ENCODE measurements at places on chromosomes 12 and 14. TPM values are rescaled to one million over a fixed set of nuclear protein-coding genes. Genes with fewer than 3 reads are reported as not detected.
A peak's percentile ranks its signal among the peaks of the same experiment; 100 is the strongest.

Gene PTPRB
- 3.8 TPM for polyA plus RNA-seq

DNA sequence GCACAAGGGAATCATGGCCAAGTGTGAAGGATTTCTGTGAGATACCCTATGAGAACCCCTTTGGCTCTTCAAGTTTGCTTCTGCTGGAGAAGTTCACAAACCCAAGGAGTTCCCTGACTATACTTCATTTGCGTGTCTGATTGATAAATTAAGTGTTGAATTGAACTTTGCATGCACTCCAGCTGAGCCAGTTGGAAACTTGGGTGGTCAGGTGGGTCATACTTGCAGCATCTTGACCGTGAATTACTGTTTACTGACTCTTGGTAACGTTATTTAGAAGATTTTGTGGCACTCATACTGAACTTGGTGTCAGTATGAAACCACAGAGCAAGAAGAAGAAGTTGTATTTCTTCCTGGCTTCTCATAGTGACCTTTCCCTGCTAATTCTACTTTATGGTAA lies 77.5 kb downstream of the TGFB3 start:
- no peak overlapping the region for H3K4me3 ChIP-seq
- no peak for DNase-seq
- peaks cover 4% of the 10 kb centered on the region for H3K4me1 ChIP-seq
- no peak overlapping the region for H3K27ac ChIP-seq

GRCh38 chr14:99684410-99684934 lies 374 bp downstream of the CYP46A1 start:
- H3K27ac ChIP-seq = no peak overlapping the region
- peaks cover 10% of the 10 kb centered on the region for H3K27me3 ChIP-seq
- peaks cover 3% of the 10 kb centered on the region for H3K4me1 ChIP-seq
- H3K4me3 ChIP-seq = peak overlapping the region; percentile 70
- DNase-seq = no peak
- no peaks in the 10 kb centered on the region for H3K36me3 ChIP-seq

Gene NELL2
- polyA plus RNA-seq = not detected

Gene FERMT2
- polyA plus RNA-seq = 126 TPM

Gene ZBTB1
- 37.5 TPM for polyA plus RNA-seq

Gene ISM2
- not detected for polyA plus RNA-seq

DNA sequence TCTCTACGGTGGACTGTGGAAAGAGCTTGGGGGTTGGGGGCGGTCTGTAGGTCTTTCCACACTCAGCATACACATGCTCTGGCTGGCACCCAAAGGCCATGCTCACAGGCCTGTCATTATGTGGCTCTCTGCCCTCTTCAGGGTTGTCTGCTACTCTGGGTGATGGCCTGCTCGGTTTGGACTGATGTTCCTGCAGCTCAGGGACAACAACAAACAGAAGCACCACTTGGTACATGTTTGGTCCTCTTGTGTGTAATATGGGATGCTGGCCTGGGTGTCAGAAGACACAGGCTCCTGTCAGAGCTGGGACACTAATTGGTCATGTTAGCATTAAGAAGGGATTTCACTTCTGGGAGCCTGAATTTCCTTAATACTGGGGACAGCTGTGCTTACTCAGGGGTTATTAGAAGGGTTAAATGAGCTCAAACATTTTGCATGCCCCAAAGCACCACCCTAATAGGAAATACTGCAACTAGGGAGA lies 32.7 kb upstream of the SELPLG start:
- H3K4me3 ChIP-seq = no peak overlapping the region
- peak; percentile 86 for DNase-seq
- 0 out of 2 replicates have a peak, but pooled peaks cover 5% of the 10 kb centered on the region for H3K36me3 ChIP-seq
- H3K27ac ChIP-seq = peak overlapping the region; percentile 80
- peaks cover 61% of the 10 kb centered on the region for H3K4me1 ChIP-seq

DNA sequence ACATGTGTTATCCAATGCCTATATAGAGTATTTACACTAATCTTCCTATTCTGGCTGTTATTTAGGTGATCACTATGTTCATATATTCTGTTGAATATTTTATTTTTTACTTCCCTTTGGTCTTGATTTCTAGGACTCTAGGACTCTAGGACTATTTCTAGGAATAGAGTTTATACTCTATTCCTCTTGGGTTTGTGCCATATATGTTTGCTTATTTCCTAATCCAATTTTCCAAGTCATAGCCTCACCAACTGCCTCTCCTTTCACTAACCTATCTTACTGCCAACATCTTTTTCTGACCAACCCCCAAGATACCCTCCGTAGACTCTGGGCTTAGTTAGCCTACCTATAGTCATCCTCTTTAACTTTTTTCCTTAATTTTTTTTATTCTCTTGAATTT lies 28.5 kb downstream of the ARF6 start:
- H3K36me3 ChIP-seq = no peaks in the 10 kb centered on the region
- H3K27me3 ChIP-seq = no peaks in the 10 kb centered on the region
- peaks cover 5% of the 10 kb centered on the region for H3K4me1 ChIP-seq
- H3K4me3 ChIP-seq = no peak overlapping the region
- no peak for DNase-seq

GRCh38 chr14:103302966-103303365 lies 31.1 kb upstream of the EIF5 start:
- peaks cover 9% of the 10 kb centered on the region for H3K4me1 ChIP-seq
- H3K27ac ChIP-seq = peak overlapping the region; percentile 33
- no peaks in the 10 kb centered on the region for H3K36me3 ChIP-seq
- H3K27me3 ChIP-seq = no peaks in the 10 kb centered on the region

- no peaks in the 10 kb centered on the region for H3K27me3 ChIP-seq
- no peak for DNase-seq
- no peak overlapping the region for H3K4me3 ChIP-seq
Measured at GRCh38 chr12:54390668-54391551, 6.4 kb upstream of the ZNF385A start.

DNA sequence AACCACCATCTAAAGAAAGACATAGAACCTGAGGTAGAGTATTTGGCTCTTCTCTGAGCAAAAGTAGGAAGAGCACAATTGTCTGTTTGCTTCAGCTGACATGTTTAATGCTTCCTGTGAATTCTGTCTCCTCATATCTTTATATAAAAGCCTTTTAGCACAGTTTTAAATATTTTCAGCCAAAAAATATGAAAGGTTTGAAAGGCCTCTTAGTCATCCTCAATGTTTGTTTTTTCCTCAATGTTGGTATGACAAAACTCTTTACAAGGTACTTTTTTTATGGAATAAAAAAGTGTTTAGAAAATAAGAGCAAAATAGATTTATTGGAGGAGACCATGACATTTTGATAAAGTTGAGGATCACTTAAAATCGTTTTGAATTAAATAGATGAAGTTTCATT lies 360.9 kb downstream of the NAV3 start:
- no peaks in the 10 kb centered on the region for H3K27me3 ChIP-seq
- DNase-seq = peak; percentile 48
- H3K27ac ChIP-seq = peak overlapping the region; percentile 25
- H3K36me3 ChIP-seq = peaks cover 35% of the 10 kb centered on the region

- no peaks in the 10 kb centered on the region for H3K4me1 ChIP-seq
- DNase-seq = no peak
- no peak overlapping the region for H3K27ac ChIP-seq
- H3K4me3 ChIP-seq = no peak overlapping the region
- H3K27me3 ChIP-seq = peaks cover 5% of the 10 kb centered on the region
- H3K36me3 ChIP-seq = no peaks in the 10 kb centered on the region
Measured at GRCh38 chr14:65817011-65817410, 404.5 kb downstream of the FUT8 start.

Gene LUM
- 584 TPM for polyA plus RNA-seq

Gene PMCH
- polyA plus RNA-seq = 0.75 TPM

- no peaks in the 10 kb centered on the region for H3K4me1 ChIP-seq
- H3K36me3 ChIP-seq = no peaks in the 10 kb centered on the region
- no peak overlapping the region for H3K27ac ChIP-seq
- no peaks in the 10 kb centered on the region for H3K27me3 ChIP-seq
- H3K4me3 ChIP-seq = no peak overlapping the region
Measured at GRCh38 chr14:65318636-65319506, 93.7 kb upstream of the FUT8 start.

Gene ZFHX2
- polyA plus RNA-seq = 0.14 TPM

Gene TSHR
- polyA plus RNA-seq = not detected

DNA sequence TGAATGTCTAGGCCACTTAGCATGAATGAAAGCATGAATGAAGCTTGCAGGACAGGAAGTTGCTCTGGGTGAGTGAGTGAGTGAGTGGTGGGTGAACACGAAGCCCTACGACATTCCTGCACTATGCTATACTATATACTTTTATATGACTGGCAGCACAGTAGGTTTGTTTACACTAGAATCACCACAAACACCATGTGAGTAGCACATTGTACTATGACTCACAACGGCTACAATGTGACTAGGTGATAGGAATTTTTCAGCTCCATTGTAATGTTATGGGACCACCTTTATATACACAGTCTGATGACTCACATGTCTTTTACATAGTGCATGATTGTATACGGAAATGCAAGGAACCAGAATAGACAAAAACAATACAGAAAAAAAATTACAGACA lies 1480.2 kb downstream of the AACS start:
- no peaks in the 10 kb centered on the region for H3K36me3 ChIP-seq
- no peak overlapping the region for H3K27ac ChIP-seq
- DNase-seq = no peak
- H3K4me1 ChIP-seq = no peaks in the 10 kb centered on the region
- no peaks in the 10 kb centered on the region for H3K27me3 ChIP-seq

Gene MYF6
- not detected for polyA plus RNA-seq

Gene WIF1
- not detected for polyA plus RNA-seq
